ENCODE measurements at places on chromosomes 16 and 17.
A peak's percentile ranks its signal among the peaks of the same experiment; 100 is the strongest.

- no peak for DNase-seq
Observed at GRCh38 chr17:62892870-62893338, 73.1 kb upstream of the TANC2 start.

- no peak for DNase-seq
Observed at GRCh38 chr17:51914577-51914976, 243.9 kb downstream of the CA10 start.

DNA sequence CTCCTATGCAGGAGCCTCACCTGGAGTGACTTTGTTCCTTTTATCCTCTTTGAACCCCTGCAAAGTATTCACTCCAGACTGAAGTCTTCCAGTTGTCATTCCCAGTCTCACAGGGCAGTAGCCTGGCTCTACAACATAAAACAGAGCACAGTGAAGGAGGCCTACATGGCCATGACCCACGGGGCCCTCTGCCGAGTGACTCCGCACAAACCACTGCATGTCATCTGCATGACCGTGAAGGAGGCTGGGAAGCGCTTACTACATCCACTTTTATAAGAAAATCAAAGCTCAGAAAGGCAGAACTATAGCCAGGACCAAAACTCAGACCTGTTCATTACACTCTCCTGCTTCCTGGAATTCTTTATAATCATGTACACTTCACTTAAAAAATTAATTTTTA is 42.5 kb downstream of the BRD7 start:
- DNase-seq, result no peak

- DNase-seq, result peak; percentile 26
Observed at GRCh38 chr17:44217738-44218343, 1.6 kb downstream of the UBTF start.

DNA sequence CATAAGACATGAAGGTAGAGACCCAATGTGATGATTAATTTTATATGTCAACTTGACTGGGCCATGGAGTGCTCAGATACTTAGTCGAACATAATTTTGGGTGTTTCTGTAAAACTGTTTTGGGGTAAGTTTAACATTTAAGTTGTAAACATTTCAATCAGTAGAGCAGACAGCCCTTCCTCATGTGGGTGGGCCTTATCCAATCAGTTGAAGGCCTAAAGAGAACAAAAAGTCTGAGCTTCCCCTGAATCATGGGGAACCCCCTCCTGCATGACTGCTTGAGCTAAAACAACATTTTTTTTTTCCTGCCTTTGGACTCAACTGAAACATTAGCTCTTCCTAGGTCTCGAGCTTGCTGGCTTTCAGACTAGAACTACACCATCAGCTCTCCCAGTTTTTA is 327.3 kb upstream of the SOX9 start:
- no peak for DNase-seq

GRCh38 chr17:49764559-49765180 is 739 bp upstream of the FAM117A start:
- DNase-seq, result no peak

DNA sequence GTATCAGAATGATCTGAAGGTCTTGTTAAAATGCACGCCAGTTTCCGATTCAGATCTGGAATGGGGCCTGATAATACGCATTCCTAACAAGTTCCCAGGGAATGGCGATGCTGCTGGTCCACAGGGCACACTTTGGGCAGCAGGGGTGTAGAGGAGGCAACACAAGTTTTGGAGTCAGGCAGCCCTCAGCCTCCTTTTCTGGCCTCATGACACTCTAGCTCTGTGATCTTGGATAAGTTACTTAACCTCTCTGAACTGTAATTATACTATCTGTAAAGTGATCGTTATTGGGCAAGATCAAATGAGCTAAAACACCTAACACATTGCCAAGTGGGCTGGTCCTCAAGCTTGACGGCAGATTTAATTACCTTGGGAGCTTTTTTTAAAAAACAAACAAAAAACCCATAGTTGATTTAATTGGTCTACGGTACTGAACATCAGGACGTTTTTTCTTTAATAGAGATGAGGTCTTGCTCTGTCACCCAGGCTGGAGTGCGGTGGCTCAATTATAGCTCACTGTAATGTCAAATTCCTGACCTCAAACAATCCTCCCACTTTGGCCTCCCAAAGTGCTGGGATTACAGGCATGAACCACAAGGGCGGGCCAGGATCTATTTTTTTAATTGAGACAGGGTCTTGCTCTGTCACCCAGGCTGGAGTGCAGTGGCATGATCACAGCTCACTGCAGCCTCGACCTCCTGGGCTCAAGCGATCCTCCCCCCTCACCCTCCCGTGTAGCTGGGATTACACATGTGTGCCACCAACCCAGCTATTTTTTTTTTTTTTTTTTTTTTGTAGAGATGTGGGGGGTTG is 10.0 kb upstream of the MRPS23 start:
- no peak for DNase-seq

- DNase-seq, result no peak
Observed at GRCh38 chr16:1745181-1745899, 26.0 kb downstream of the NME3 start.

DNA sequence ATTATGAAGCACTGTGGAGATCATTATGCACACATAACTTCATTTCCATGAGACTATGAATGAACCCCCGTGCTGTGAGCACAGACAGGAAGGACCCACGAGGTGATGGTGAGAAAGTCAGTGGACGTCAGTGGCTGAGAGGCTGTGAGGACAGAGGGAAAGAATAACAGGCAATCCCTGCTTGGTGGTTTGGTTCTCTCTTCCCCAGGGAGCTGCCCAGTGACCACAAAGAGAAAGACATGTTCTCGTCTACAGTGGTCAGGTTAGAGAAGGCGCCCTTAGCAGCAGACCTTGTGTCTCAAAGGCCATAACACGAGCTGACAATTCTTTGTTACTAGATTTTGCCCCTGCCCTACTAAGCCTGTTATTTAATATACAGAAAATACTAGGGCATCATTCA is 609.2 kb downstream of the TOX3 start:
- DNase-seq, result no peak

DNA sequence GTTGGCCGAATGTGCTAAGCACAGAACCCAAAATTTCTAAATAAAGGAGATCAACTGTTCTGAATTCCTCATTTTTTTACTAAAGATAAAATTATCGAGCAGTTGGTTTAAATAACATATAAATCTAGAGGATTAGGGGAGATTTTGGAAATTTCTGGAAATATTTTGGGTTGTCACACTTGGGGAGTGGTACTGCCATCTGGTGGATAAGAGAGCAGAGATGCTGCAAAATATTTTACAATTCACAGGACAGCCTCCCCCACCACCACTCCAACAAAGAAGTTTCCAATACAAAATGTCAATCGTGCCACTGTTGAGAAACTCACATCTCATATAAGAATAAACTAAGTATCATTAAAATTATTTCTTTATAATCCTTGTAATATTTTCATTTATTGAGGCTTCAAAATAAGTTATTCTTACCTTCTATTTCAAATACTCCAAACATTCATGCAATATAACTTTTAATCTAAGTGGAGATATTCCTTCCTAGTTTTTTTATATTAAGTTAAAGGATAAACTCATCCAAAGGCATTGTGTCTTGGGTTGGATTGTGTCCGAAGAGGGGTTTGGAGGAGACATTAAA is 17.0 kb upstream of the ABCA8 start:
- DNase-seq, result no peak

GRCh38 chr17:33121756-33122155 is 130.1 kb downstream of the SPACA3 start:
- DNase-seq, result no peak

DNA sequence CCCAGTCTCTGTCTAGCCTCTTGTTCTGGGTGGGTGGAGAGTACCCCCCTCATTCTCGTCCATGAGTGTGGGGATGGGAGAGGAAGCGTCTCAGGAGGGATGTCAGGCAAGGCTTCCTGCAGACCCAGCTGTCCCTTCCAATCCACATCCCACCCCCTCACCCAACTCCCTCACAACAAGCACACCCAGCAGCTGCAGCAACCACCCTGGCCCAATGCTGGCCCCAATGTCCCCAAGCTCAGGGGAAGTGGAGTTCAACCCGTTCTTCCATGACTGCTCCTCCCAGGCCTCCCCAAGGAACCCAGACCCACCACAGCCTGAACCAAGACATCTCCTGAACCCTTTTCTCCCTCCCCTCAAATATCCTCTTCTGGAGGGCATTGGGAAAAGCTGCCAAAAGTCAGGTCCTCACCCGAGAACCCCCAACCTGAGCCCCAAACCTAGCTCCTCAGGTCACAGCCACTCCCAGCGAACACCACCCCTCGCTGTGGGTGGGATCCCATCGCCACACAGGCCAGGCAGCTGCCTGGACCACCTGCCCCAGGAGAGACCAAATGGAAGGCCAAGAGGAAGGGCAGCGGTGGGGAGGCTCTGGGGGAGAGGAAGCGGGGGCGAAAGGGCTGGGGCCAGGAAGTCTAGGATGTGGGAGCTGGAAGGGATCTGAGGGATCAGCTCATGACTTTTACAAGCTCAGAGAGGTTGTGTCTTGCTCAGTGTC is 47.6 kb downstream of the FZD2 start:
- DNase-seq, result no peak

- no peak for DNase-seq
Observed at GRCh38 chr17:8755590-8756255, 2.6 kb downstream of the SPDYE4 start.

DNA sequence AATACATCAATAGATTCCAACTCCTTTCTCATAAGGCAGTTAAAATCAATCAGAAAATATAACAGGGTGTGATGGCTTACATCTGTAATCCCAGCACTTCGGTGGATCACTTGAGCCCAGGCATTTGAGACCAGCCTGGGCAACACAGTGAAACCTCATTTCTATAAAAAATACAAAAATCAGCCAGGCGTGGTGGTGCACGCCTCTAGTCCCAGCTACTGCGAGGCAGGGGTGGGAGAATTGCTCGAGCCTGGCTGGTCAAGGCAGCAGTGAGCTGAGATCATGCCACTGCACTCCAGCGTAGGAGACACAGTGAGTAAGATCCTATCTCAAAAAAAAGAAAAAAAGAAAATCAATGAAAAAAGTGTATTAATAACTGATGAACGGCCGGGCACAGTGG is 258.6 kb downstream of the NTN1 start:
- no peak for DNase-seq

DNA sequence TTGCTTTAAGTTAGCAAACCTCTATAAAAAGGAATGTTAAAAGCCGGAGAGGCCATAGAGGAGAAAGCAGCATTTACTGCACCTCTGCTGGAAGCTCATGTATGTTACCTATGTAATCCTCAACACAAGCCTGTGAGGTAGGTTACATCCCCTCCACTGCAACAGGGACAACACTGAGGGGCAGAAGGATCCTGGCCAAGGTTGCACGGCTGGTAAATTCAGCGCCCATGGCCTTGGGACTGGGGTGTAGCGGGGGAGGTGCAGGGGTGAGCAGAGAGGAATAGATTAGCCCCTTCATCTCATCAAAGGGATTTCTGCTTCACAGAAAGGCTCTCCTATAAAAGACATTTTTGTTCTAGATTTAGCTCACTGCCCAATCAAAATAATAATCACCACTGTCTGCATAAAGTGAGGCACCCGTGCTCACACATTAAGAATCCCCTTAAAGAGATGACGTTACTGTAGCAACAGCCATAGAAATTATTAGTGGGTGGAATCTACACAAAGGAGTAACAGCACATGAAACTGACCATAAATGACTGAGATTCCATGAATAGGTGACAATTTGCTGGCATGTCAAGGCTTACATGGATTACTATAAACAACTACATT is 3.3 kb downstream of the ZCCHC14 start:
- DNase-seq, result no peak

- DNase-seq, result no peak
Observed at GRCh38 chr17:64154717-64155116, 24.8 kb upstream of the ERN1 start.

DNA sequence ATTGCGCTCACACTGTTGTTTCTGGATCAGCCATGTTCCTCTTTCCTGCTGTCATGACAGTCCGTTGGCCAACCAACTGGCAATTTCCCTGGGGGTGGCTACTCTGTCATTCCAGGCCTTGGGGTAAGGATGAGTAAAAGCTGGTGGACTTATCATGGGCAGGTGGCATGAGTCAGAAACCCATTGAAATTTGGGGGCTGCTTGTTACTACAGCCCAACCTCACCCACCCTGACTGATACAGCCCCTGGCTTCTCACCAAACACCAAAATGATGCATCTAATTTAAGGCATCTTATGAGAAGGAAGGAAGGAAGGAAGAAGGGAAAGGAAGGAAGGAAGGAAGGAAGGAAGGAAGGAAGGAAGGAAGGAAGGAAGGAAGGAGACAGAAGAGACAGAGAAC is 53.9 kb upstream of the CRHR1 start:
- DNase-seq, result no peak

- DNase-seq, result peak; percentile 40
Observed at GRCh38 chr16:31354394-31355291, at the start of gene ITGAX. Gene ITGAX, plus strand, starts transcription at chr16:31355176. Its CDS starts 79 bp downstream, at chr16:31355255.

DNA sequence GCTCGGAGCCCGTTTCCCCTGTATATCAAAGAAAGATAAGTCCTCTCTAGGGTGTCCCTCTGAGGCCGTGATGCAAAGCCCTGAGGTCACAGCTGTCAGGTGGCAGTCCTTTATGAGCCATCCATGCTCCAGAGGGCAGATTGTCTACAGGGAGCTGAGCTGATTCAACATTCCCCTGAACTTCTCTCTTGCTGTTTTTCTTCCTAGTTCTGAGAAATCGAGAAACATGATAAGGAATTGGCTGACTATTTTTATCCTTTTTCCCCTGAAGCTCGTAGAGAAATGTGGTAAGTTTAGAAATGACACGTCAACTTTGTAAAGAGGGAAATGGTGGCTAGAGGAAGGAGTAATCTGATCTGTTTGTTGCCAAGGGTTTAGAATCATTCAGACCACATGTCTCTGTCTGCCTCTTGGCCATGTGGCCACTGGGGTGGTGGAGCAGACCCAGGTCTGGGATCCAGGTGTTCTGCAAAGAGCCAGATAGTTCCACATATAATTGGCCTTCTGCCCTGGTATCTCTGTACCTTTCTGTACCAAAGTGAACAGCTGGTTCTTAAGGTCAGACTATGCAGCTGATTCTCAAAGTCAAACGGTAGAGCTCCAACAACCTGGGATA is 3.5 kb downstream of the CTNS start:
- no peak for DNase-seq

- DNase-seq, result no peak
Observed at GRCh38 chr17:60040843-60041242, 37.9 kb downstream of the HEATR6 start.

DNA sequence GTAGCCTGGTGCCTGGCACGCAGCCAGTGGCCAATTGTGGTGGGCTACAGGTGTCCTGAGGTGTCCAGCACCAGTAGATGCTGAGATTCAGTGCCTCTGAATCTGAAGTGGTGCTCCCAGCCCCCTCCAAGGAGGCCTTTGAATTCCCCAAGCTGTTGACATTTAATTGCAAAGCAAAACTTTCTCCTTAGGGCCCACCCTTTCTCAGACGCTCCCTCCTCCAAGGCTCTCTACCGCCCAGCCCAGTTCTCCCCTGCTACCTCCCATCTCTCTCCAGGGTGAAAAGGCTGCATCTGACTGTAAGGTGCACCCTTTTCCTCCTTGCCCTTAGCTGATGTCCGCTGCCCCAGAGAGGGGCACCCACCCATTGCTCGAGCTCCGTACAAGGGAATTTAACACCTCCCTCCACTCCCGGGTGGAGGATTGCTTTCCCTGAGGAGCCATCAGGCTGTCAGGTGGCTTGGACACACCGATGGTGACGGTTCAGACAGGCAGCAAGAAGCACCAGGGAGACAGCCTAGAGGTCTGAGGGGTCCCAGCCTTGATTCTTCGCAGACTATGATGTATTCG is 1.7 kb downstream of the BEAN1 start:
- DNase-seq, result no peak

- no peak for DNase-seq
Observed at GRCh38 chr17:33504571-33504970, 211.5 kb upstream of the ASIC2 start.

Data from activated naive CD4-positive, alpha-beta T cell treated with anti-CD3 and anti-CD28 coated beads, Interleukin-2, amount 50 U/mL, for 16 hours (primary cell).